ENCODE measurements at places on chromosomes 3 and 15.

DNA sequence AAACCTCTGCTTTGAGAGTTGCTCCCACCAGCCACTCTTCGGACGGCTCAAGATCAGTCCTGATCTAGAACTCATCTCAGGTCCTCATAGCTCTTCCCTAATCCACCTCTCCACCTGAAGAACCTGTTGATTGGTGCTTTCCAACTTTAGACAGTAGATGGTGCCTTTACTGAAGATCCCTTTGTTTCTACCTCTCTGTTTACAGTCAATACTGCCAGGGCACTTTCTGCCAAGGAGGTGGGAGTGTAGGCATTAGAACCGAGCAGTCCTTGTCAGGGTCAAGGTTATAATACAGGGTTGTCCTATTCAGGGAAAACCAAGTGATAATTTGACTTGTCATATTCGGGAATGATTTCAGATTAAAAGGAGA, 1.2 kb downstream of the CGNL1 start:
- DNase-seq: no peak

GRCh38 chr15:69311319-69311721, 12.6 kb downstream of the PAQR5 start:
- no peak for DNase-seq

DNA sequence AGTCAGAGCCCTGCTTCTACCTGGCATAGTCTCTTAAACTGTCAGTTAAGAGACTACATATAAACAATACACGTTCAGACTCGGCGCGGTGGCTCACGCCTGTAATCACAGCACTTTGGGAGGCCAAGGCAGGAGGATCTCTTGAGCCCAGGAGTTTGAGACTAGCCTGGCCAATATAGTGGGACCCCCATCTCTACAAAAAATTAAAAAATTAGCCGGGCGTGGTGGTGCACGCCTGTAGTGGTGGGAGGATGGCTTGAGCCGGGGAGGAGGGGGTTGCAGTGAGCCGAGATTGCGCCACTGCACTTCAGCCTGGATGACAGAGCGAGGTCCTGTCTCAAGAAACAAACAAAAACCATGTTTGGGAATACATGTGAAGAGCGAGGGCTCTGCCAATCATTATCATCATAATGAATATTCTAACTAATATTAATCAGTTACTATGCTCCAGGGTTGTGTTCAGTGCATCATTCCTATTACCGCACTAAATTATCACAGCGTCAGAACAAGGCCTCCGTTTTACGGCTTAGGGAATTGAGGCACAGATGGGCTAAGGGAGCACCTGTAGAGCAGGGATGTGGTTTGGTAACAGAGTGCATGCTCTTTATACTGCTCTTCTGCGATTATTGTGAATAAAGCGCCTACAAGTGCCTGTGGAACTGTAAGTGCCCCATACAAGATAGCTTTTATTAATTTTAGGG, 844 bp upstream of the UQCC5 start:
- DNase-seq: no peak

GRCh38 chr3:127889461-127889863, 25.6 kb upstream of the KBTBD12 start:
- DNase-seq: no peak

DNA sequence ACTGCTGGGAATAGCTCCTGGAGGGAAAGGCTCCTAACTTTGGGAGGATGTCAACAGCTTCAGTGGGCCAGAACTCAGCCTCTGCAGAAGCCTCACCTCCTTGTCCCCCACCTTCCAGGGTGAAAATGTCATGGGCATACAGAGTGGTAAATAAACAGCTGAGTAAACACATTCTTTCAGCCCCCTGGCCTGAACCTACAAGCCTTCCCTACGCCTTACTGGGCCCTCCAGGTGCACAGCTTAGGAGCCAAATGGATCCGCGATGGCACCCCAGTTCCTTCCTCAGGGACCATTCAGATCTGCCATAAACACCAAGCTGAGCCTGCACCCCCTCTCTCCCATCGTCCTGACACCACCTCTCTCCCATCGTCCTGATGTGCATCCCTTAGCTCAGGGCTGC, 126.2 kb upstream of the IGF1R start:
- DNase-seq: no peak

Measured in activated CD8-positive, alpha-beta memory T cell treated with anti-CD3 and anti-CD28 coated beads for 1 hour (primary cell).